LoVo (cell line): ENCODE measurements at places on chromosomes 7 and 10.

- DNase-seq = no peak
Observed at GRCh38 chr7:42960762-42961161, 28.6 kb downstream of the MRPL32 start.

GRCh38 chr10:79023240-79024162 is 45.3 kb upstream of the ZMIZ1 start:
- DNase-seq = no peak

DNA sequence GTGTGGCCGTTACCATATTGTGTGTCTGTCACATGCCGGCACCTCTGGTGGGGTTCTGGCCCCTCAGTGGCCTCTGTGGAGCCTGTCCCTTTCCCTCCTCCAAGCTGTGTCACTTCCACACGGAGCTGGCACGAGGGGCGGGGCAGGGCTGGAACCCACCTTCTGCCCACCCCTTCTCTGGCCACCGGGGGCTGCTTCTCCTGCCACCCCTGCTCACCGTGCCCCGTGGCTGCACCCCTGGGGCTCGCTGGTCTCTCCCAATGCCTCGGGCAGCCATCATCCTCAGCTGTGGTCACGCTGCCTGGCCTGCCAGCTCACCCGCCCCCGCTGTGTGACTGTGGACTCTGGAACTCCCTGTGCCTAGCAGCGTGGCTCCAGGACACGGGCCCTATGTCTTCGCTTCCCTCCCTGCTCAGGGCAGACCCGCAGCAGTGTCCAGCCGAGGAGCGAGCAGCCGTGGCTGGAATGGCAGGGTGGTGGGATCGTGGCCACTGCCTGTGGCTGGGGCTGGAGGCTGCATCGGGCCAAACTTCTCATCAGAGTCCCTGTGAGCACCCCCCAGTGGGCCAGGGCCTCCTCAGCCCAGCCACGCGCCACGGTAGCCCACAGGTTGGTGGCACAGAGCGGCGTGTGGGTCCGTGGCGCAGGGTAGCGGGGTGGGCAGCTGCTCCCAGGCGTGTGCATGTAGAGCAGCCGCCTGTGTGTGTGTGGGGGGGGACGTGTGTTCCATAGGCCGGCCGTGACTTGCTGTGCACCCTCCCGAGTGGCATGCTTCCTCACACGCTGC is 8.1 kb downstream of the TTYH3 start:
- no peak for DNase-seq

- DNase-seq = no peak
Observed at GRCh38 chr10:69858201-69858600, 56.5 kb downstream of the COL13A1 start.

- no peak for DNase-seq
Observed at GRCh38 chr10:11304906-11305585, 287.4 kb downstream of the CELF2 start.

GRCh38 chr7:124718032-124718766 is 47.4 kb downstream of the GPR37 start:
- DNase-seq = no peak
